Kidney epithelial cell (primary cell): ENCODE measurements at places on chromosomes 16 and 17.

DNA sequence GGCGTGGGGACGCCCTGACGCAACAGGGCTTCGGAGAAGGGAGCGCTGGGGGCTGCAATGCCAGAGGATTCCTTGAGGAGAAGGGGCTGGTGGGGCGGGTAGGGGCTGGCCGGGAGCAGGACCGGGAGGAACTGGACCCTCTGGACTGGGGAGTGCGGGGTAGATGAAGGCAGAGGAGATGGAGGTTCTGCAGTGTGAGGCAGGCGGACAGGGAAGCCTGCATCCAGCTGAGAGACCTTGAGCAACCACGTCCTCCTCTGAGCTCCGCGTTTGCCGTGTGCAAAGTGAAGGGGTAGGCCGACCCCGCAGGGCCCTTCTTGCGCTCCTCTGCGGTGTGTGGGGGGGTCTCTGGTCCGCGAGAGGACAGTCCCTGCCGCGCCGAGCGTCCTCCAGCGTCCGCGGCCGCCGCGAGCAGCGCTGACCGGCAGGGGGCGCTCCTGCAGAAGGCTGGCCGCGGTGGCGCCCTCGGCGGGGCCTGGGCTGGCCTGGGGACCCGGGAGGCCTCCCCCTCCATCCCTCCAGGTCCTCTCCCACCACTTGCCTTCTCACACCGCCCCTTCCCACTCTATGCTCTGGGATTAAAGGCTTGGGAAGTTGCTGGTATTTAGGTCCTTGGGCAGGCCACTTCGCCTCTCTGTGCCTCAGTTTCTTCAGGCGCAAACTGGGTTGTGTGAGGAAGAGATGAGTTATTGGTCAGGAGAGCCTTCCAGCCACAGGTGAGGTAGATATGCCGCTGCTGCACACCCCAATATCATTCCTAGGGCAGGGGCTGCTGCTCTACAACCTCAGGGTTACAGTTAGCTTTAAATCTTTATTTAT lies 9.6 kb upstream of the WNT9B start:
- DNase-seq, result no peak

DNA sequence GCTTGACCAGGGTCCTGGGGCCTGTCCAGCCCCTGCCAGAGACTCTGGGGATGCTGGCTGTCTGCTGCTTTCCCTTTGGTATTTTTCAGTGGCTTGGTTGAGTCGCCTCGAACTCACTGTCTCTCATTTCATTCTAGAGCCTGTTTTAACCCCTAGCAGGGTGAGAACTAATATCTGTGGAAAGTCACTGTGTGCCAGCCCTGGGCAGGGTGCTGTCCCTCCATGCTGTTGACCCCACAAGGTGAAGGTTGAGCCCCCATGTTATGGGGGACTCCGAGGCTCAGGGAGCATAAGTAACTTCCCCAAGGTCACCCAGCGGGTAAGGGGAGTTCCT lies 33.0 kb downstream of the DCAKD start:
- DNase-seq, result no peak

DNA sequence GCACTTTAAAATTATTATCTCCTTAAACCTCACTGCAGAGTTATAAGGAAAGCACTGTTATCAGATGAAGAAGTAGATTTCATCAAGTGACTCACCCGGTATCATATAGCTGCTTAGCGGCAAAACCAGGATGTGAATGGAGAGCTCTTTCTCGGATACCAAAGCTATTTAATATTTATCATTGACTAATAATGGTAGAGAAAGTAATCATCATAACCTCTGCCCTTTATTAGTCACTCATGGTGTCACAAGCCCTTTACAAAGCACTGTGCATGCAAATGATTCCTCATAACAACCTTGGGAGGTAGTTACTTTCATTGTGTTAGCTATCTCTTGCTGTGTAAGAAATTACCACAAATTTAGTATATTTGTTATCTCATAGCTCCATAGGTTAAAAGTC lies 592.9 kb downstream of the MAF start:
- DNase-seq, result no peak

GRCh38 chr16:56886826-56887225 lies 21.8 kb downstream of the SLC12A3 start:
- DNase-seq, result no peak

- no peak for DNase-seq
Observed at GRCh38 chr17:72423718-72424117, 302.9 kb downstream of the SOX9 start.

DNA sequence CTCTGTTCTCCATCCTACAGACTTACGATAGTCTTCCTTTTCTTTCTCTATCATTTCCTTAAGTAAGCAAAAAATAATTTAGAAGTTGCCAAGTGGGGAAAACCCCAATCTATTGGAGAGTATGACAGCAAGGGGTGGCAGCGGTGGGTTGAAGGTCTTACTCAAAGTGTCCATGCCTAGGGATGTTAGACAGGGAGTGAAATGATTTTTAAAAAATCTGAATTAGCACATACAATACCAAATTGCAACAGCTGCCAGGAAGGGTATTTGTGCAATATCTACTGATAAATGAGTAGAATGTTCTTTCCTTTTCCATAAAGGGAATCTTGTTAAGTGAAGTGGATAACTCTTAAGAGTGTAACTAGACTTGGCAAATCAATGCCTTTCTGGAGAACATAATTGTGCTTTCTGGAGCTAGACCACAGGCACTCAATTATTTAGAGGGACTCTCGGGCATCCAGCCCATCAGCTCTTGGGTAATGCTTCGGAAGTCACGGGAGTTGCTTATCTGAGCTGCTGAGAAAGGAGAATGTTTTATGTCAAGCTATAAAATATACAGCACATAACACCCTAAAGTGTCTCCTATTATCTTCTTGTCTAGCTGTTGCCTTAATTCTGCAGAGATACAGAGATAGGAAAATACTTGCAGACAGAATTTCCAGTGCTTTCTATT lies 151.5 kb downstream of the KCNJ2 start:
- no peak for DNase-seq

- DNase-seq, result no peak
Observed at GRCh38 chr16:8583732-8584131, 6.6 kb downstream of the TMEM114 start.
